ENCODE measurements at places on chromosomes 2 and 18.

GRCh38 chr2:242012956-242013764 lies 143.6 kb downstream of the RTP5 start:
- H3K36me3 ChIP-seq, result no peaks in the 10 kb centered on the region
- H3K4me1 ChIP-seq, result no peaks in the 10 kb centered on the region
- DNase-seq, result peak; percentile 51
- H3K27me3 ChIP-seq, result no peaks in the 10 kb centered on the region
- H3K27ac ChIP-seq, result no peak overlapping the region

DNA sequence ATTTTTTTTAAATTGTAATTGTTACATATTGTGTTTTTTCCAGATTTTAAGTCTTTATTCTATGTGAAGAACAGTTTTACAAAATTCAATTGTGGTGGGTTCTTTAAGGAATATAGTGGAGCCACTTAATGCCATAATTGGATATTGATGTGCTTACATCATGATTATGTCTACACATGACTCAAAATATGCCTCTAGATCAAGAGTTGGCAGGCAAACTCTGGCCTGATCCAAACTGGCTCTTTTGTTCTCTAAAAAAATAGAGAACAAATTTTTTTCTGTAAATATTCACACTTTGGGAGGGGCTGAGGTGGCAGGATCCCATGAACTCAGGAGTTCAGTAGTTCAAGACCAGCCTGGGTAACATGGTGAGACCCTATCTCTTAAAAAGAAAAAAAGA lies 8.3 kb downstream of the EHBP1 start:
- no peak overlapping the region for H3K27ac ChIP-seq
- H3K36me3 ChIP-seq, result no peaks in the 10 kb centered on the region
- DNase-seq, result no peak
- H3K27me3 ChIP-seq, result no peaks in the 10 kb centered on the region

DNA sequence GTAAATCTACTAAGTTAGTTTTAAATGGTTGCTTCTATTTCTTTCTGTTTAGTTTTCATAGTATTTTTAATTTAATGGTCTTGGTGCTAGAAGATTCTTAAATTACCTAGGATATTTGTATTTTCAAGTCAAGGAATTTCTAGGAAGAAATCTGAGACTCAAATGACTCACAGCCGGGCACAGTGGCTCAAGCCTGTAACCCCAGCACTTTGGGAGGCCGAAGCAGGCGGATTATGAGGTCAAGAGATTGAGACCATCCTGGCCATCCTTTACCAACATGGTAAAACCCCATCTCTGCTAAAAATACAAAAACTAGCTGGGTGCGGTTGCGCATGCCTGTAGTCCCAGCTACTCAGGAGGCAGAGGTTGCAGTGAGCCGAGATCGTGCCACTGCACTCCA lies 95.5 kb downstream of the C2orf74 start:
- DNase-seq, result no peak
- H3K36me3 ChIP-seq, result peaks cover 52% of the 10 kb centered on the region
- H3K27me3 ChIP-seq, result no peaks in the 10 kb centered on the region

GRCh38 chr2:40251137-40251536 lies 200.8 kb downstream of the SLC8A1 start:
- no peak for DNase-seq
- no peak overlapping the region for H3K4me3 ChIP-seq
- H3K36me3 ChIP-seq, result no peaks in the 10 kb centered on the region
- no peak overlapping the region for H3K27ac ChIP-seq
- peaks cover 3% of the 10 kb centered on the region for H3K4me1 ChIP-seq

GRCh38 chr2:190214426-190215194 lies 105.0 kb downstream of the HIBCH start:
- H3K36me3 ChIP-seq, result peaks cover 8% of the 10 kb centered on the region
- H3K27ac ChIP-seq, result no peak overlapping the region
- H3K27me3 ChIP-seq, result no peaks in the 10 kb centered on the region
- H3K4me1 ChIP-seq, result peaks cover 4% of the 10 kb centered on the region

GRCh38 chr2:39730685-39731302 lies 48.3 kb downstream of the THUMPD2 start:
- no peak overlapping the region for H3K4me3 ChIP-seq
- no peaks in the 10 kb centered on the region for H3K27me3 ChIP-seq
- no peak for DNase-seq
- no peak overlapping the region for H3K27ac ChIP-seq
- peaks cover 6% of the 10 kb centered on the region for H3K4me1 ChIP-seq
- peaks cover 8% of the 10 kb centered on the region for H3K36me3 ChIP-seq

- DNase-seq, result no peak
- H3K4me1 ChIP-seq, result peaks cover 3% of the 10 kb centered on the region
- no peaks in the 10 kb centered on the region for H3K27me3 ChIP-seq
These were observed 197.5 kb downstream of the PIEZO2 start for GRCh38 chr18:10951631-10952544.

DNA sequence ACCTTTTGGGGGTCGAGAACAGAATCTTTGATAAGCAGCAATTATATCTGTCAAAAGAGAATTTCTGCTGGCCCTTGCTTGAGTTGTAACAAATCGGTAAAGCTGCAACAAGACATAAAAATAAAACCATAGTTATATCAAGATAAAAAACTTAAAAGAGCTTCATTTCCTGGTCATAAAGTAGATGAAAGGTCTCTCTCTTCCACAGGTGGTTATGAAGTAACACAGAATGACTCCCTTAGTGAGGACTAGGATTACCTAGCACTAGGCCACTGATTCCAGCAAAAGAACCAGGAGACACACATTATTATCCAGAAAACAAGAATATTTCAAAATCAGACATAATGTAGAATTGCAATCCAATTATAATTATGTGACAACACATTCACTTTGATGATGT lies 5.4 kb downstream of the AFG3L2 start:
- no peaks in the 10 kb centered on the region for H3K27me3 ChIP-seq
- H3K27ac ChIP-seq, result no peak overlapping the region
- no peak for DNase-seq

- no peak overlapping the region for H3K4me3 ChIP-seq
- no peaks in the 10 kb centered on the region for H3K27me3 ChIP-seq
- no peak for DNase-seq
- no peak overlapping the region for H3K27ac ChIP-seq
- no peaks in the 10 kb centered on the region for H3K36me3 ChIP-seq
These were observed 51.9 kb upstream of the SLC38A11 start for GRCh38 chr2:165007161-165007744.

DNA sequence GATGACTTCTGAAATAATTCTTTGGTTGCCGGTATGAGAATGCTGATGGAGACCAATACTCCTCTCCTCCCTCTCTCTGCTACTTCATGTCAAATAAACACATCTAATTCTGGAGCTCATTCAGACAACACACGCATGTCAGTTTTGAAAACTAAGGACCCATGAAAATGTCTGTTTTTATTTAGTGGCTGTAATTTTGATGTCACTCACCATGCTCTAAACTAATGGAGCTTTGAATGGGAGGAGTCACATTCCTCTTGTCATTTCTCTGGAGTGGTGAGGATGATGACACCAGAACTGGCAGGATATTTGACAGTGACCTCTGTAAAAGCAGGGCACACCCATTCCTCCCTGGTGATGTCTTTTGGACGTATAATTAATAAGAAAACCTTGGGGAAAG lies 163.0 kb downstream of the PHLPP1 start:
- no peaks in the 10 kb centered on the region for H3K36me3 ChIP-seq
- no peak overlapping the region for H3K27ac ChIP-seq
- peaks cover 24% of the 10 kb centered on the region for H3K4me1 ChIP-seq
- H3K27me3 ChIP-seq, result no peaks in the 10 kb centered on the region
- no peak overlapping the region for H3K4me3 ChIP-seq
- DNase-seq, result no peak

DNA sequence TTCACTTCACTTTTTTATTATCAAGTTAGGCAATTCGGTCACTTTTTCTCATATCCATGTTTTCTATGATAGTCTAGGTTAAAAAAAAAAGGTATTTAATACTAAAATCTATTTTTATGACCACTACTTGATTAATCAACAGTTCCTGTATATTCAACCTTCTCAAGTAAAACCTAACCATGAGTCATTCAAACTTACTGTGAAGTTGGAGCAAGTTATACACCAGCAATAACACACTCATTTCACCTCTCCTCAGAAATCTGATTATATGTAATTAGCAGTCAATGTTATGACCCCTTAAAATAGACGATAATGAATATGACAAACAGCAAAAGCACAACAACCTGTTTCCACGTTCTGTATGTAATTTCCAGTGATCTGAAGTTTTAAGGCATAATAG lies 35.0 kb upstream of the ADAM17 start:
- no peak for DNase-seq
- H3K4me1 ChIP-seq, result peaks cover 23% of the 10 kb centered on the region
- no peaks in the 10 kb centered on the region for H3K27me3 ChIP-seq
- no peak overlapping the region for H3K4me3 ChIP-seq
- peaks cover 42% of the 10 kb centered on the region for H3K36me3 ChIP-seq

GRCh38 chr2:188811522-188811921 lies 162.7 kb upstream of the COL3A1 start:
- no peak overlapping the region for H3K27ac ChIP-seq
- H3K4me1 ChIP-seq, result no peaks in the 10 kb centered on the region
- no peaks in the 10 kb centered on the region for H3K27me3 ChIP-seq
- DNase-seq, result no peak

DNA sequence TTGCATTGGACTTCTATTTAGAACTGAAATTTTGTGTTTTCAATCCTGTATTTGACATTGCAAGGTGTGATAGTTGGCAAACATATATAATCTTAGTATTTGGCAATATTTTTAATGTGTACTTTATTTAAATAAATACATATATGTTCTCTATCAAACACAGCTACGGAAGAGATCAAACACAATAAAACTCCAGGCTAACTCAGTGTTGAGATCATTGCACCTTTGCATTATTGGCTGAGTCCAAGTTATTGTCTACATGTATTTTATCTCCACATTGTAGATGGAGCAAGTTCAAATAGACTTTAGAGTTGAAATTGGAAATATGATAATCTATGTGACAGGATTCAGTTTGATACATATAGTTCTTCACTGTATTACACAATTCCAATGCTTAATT lies 176.7 kb downstream of the ST6GAL2 start:
- H3K36me3 ChIP-seq, result no peaks in the 10 kb centered on the region
- no peak for DNase-seq
- peaks cover 9% of the 10 kb centered on the region for H3K4me1 ChIP-seq
- H3K27ac ChIP-seq, result no peak overlapping the region

DNA sequence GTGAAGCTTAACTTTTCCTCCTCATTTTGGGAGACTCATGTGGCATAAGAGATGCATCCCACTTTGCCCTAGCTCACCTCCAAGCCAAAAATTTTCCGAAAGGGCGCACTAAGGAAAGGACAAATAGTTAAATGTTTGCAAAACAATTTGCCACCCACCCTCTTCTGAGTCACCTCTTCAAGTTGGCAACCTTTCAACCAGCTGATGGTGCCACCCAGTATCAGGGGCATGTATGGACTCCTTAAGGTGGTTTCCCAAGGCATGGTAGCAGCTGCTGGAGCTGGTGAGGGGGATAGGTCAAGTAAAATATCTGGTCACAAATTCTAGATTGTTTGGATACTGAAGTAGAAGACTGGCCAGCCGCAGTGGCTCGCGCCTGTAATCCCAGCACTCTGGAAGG lies 17.2 kb upstream of the ITGAV start:
- DNase-seq, result no peak
- no peaks in the 10 kb centered on the region for H3K36me3 ChIP-seq
- no peak overlapping the region for H3K27ac ChIP-seq
- no peak overlapping the region for H3K4me3 ChIP-seq
- H3K27me3 ChIP-seq, result no peaks in the 10 kb centered on the region

DNA sequence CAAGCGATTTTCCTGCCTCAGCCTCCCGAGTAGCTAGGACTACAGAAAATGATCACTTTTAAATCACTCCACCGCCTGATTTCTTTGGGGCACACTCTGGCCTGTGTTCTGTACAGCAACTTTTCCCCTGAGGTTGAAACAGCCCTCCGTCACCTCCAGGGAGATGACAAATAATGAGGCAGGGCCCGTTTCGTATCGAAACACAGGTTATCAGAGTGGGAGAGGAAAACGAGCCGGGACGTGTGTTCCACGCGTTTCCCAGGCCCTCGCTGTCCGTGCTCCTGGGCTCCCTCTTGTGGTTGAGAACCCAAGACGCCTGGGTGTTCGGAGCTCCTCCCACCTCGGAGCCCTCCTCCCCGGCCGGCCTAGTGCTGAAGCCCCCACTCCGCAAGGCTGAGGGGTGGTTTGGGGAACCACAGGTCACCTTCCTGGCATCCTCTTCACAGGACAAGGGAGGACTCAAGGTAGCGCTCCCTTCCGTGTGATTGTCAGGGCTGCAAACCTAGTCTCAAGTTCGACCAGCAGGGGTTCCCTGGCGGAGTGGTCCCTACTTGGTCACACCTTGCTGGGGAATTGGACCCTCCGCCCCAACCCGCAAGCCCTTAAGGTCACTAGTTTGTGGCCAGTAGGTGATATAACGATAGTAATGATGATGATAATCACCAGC lies 12.8 kb downstream of the ATP6V1B1 start:
- H3K27ac ChIP-seq, result no peak overlapping the region
- DNase-seq, result no peak
- H3K4me3 ChIP-seq, result peak overlapping the region; percentile 33
- H3K4me1 ChIP-seq, result peaks cover 7% of the 10 kb centered on the region

DNA sequence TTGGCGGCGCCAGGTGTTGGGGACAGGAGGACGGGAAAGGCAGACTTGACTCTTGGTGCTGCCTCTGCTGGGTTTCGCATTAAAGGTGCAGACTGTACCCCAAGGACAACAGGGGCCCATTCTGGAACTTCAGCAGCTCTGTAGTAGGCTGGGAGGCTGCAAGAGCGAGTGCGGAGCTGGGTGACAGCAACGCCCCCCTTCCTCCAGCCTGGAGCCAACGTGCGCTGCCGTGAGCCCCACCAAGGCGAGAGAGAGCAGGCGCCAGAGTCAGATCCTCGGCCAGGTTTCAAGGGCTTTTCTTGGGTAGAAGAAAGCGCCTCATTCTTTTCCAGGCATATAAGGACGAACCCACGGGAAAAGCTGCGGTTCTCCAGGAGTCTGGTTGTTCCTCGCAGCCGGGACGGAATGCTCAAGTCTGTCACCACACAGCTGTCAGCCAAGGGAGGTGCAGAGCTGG lies 1.9 kb downstream of the DOK6 start:
- no peaks in the 10 kb centered on the region for H3K36me3 ChIP-seq
- DNase-seq, result no peak
- peaks cover 21% of the 10 kb centered on the region for H3K4me1 ChIP-seq
- peaks cover 38% of the 10 kb centered on the region for H3K27me3 ChIP-seq
- no peak overlapping the region for H3K27ac ChIP-seq

DNA sequence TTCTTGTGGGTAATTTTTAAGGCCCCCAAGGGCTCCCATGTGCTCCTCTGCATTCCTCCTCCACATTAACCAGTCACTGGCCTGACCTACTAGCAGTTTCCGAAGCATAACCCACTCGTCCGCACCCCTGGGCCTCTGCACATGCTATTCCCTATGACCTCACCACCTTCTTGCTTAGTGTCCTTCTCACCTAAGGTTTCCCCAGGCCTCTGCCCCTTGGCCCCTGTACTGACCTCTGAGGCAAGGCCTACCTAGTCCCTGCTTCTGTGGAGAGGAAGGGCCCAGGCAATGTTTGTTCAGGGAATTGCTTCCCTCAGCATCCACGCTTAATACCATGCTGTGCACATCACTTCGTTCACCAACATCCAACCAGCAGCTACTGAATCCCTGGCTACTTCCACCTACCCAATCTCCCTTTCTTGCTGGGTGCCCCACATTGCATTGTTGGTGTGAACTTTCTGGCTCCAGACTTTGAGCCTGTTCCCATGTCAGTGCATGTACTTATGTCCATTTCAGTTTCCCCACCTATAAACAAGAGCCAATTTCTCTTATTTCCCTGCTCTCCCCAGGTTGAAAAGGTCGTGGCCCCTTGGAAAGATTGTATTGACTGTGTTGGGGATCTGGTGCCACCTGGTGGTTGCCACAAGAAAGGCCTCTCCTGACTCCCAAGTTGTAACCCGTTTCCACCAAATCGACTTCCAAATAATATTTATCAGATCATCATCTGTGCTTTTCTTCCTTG lies 19.2 kb upstream of the TMEM177 start:
- H3K36me3 ChIP-seq, result no peaks in the 10 kb centered on the region
- no peaks in the 10 kb centered on the region for H3K27me3 ChIP-seq
- H3K27ac ChIP-seq, result no peak overlapping the region
- no peak overlapping the region for H3K4me3 ChIP-seq
- H3K4me1 ChIP-seq, result no peaks in the 10 kb centered on the region
